ENCODE measurements at places on chromosomes 3 and 15.

DNA sequence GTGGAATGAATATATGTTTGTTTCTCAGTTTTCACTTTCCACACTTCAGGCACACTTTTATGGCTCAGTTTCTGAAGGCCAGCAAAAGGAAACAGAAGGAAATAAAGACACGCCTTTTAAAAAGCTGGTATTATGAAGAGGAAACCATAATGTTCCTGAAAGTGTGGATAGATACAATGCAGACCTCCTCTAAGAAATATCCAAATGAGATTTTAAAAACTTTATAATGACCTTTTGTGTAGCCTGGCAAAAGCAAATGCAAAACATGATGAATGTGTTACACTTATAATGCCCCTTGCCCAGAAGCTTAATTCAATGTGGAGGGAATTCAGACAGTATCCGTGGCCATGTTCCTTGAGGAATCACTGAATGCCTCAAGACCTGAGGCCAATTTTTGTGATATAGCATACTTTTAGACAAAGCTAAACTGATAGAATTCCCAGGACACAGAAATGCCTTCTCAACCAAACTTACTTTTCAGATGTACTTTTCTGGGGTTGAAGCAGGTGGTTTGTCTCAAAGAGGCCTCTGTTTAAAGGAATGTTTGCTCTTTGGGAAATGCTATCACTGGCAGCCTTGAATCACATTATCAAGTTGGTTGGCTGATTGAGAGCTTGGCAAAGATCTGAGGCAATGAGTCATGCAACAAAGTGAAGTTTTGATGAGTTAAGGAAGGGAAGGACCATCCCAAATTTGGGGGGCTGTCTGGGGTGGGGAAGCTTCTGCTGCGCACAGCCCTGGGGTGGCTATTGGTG is 77.1 kb upstream of the CACNA2D3 start:
- no peak for DNase-seq

GRCh38 chr3:54888873-54889272 is 39.0 kb downstream of the LRTM1 start:
- no peak for DNase-seq

- DNase-seq = no peak
Measured at GRCh38 chr15:38975282-38975990, 410.8 kb upstream of the RASGRP1 start.

GRCh38 chr15:99645543-99645935 is 79.8 kb downstream of the MEF2A start:
- DNase-seq = no peak

GRCh38 chr3:39130026-39130425 is 22.5 kb downstream of the TTC21A start:
- no peak for DNase-seq

- no peak for DNase-seq
Measured at GRCh38 chr15:74511583-74511982, 29.4 kb upstream of the ARID3B start.

DNA sequence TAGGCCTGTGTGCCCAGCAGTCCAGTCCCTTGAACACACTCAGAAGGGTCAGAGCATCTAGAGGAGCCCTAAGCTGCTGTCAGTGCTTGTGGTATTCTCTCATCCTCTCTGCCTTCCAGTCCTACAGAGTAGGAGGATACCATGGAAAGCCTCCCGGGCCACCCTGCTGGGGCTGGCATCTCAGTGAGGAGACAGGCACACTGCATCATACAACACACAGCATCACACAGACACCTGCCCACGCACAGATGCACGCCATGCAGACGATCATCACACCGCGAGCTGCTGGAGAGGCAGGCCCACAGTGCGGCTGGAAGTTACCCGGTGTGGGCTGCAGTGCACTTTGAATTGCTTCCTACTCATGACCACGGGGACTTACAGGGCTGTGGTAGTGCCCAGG is 15.2 kb downstream of the GABRA5 start:
- no peak for DNase-seq

- DNase-seq = no peak
Measured at GRCh38 chr15:70375006-70375431, 277.3 kb upstream of the TLE3 start.

DNA sequence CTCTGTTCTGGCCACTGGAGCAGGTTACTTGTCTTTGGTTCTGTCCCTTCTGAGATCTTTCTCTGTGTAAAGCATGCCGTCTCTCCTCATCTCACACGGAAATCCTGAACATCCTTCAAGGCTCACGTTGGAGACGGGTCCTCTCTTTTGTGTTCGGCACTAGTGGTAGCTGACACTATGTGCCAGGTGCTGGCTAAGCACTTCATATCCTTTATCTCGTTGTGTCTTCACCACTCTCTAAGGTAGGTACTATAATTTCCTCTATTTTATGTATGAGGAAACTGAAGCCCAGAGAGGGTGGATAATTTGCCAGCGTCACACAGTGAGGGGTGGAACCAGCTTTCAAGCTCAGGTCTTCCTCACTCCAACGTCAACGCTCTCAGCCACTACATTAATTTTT is 1.2 kb downstream of the IFT122 start:
- DNase-seq = no peak

- DNase-seq = no peak
Measured at GRCh38 chr3:42214064-42214463, 51.9 kb downstream of the CCK start.

DNA sequence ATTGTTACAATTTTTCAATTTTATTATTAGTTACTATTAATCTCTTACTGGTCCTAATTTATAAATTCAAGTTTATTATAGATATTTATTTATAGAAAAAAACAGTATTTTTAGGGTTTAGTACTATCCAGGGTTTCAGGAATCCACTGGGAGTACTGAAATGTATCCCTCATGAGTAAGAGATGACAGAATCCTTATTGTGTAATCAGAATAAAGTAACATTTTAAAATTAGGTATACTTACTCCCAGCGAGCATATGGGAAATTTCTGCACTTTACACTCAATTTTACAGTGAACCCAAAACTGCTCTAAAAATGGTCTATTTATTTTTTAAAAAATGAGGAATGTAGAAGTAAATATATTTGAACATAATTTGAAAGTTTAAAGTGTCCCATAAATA is 202.7 kb downstream of the CGGBP1 start:
- no peak for DNase-seq

GRCh38 chr15:33580526-33580925 is 269.8 kb downstream of the RYR3 start:
- DNase-seq = no peak

Measured in T-cell (primary cell).